Right atrium auricular region (tissue), 2 donors: ENCODE measurements at places on chromosomes 6 and 20.

- DNase-seq = no peak
Measured at GRCh38 chr6:3337521-3338350, 79.0 kb downstream of the PSMG4 start.

GRCh38 chr20:10596710-10597121 lies 77.1 kb downstream of the JAG1 start:
- no peak for DNase-seq

GRCh38 chr6:135475292-135475886 lies 22.2 kb downstream of the AHI1 start:
- no peak for DNase-seq

GRCh38 chr6:10316373-10316721 lies 98.5 kb downstream of the TFAP2A start:
- no peak for DNase-seq

DNA sequence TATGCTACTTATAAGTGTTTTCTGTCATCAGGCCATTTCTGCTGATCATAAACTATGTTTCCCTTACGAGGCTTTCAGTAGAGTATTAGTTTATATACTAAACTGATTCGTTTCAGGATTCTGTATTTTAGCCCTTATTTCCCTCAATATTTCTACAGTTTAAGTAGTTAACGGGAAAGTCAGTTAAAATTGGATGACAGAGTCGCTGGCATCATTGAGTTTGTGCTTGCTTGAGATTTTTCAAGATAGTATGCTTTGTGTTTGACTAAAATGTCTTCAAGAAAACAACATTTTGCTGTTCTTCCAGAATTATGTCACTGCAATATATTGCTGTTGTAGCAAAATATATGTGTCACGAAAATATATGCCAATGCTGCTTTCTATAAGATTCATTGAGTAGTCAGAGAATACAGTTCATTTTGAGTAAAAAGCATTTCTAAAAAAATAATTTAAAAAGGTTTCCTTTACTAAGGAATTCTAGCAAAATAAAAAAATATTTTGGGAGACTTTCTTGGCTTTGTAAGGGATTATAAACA lies 51.4 kb downstream of the NCOA7 start:
- DNase-seq = no peak

DNA sequence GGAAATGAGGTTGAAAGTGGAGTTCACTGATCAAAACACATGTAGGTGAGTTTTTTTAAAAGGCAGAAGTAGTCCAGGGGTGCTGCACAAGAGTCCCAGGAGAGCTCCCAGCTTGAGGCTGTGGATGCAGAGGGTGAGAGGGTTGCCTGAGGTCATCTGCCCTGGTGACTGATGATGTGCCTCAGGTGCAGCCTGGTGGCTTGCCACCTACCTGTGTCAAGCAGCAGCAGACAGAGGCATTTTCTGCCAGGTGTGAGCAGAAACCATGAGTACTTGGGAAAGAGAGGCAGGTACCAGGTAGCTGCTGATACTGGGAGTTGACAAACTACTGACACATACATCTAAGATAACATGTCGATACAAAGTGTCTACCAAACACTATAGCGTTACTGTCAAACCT lies 92.5 kb downstream of the SCP2D1 start:
- DNase-seq = no peak

DNA sequence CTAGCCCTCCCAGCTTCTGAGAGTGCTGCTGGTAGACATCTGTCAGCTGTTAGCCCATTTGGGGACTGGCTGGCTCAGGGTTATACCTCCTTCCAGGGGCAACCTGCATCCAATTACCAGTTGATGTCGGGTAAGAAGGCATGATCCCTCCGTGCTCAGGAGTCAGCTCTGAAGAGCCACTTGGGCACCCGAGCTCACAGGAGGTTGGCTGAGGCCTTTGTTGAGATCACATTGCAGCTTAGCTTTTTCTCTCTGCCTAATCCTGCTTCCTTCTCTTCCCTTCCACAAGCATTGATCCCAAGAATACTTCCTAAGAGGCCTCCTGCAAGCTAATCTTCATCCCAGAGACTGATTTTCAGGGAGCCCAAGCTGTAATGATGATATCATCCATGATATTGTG lies 35.5 kb downstream of the SCP2D1 start:
- DNase-seq = no peak

GRCh38 chr6:122797537-122797936 lies 8.5 kb downstream of the SMPDL3A start:
- no peak for DNase-seq

- DNase-seq = no peak
Measured at GRCh38 chr6:56378966-56379585, 131.7 kb upstream of the COL21A1 start.

GRCh38 chr6:24599179-24599578 lies 46.8 kb downstream of the KIAA0319 start:
- DNase-seq = no peak
